SJSA1 (cell line): ENCODE measurements at places on chromosomes 4 and X. TPM values are rescaled to one million over a fixed set of nuclear protein-coding genes. Genes with fewer than 3 reads are reported as not detected.

DNA sequence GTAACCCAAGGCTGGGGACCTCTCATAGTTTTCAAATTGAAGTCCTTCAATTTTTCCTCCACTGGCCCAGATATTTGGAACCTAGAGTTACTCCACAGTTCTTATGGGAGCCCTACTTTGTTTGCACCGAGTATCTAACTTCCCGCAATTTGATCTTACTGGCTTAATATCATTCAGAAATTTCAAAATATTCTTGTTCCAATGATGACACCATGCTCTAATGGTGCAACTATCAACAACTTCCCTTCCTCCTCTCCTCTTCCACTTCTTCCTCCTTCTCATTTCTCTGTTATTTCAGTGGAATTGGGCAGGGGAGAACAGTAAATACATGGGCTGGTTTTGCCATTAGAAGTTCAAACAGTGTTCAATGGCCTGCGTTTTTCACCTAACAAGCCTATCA is 20.2 kb downstream of the PDCL2 start:
- no peaks in the 10 kb centered on the region for H3K4me1 ChIP-seq
- no peak overlapping the region for H3K4me3 ChIP-seq
- H3K27me3 ChIP-seq, result peaks cover 7% of the 10 kb centered on the region; the same call in 1 of the 2 replicates
- H3K27ac ChIP-seq, result no peak overlapping the region
- no peak for DNase-seq

DNA sequence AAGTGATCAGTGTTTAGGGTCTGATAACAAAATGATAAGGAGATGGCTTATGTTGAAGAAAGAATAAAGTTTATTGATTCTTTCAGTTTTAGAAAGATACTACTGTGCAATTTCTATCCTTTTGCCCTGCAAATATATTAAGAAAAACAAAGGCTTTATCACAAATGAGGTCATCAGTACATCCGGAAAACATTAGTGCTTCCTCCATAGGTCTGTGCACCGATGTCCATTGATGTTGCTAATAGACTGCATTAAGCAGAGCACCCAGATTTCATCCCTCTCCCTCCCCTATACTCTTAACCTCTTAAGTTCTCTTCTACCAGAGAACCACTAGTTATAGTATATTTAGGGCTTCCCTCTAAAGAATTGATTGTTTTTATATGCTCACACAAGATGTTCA is 53.7 kb upstream of the HHIP start:
- H3K36me3 ChIP-seq, result no peaks in the 10 kb centered on the region
- DNase-seq, result no peak
- no peaks in the 10 kb centered on the region for H3K4me1 ChIP-seq

DNA sequence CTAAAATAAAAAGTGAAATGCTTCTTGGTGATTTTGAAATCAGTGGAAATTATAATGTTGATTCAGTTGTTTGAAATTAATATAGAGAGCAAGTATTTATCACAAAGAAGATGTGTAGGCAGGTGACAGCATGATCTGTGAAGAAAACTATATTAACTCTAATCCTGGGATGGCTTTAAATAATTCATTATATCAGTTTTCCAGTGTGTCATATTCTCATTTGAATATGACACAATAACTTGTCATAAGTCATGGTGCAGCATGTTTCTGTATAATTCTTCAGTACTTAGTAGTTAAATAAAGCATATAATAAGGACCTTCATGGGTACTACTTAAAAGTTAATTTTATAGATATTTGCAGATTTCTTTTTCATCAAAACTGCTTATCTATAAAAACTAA is 573.6 kb downstream of the INPP4B start:
- no peaks in the 10 kb centered on the region for H3K36me3 ChIP-seq
- no peak for DNase-seq
- no peaks in the 10 kb centered on the region for H3K27me3 ChIP-seq
- H3K4me1 ChIP-seq, result peaks cover 17% of the 10 kb centered on the region
- H3K27ac ChIP-seq, result no peak overlapping the region
- H3K4me3 ChIP-seq, result no peak overlapping the region

DNA sequence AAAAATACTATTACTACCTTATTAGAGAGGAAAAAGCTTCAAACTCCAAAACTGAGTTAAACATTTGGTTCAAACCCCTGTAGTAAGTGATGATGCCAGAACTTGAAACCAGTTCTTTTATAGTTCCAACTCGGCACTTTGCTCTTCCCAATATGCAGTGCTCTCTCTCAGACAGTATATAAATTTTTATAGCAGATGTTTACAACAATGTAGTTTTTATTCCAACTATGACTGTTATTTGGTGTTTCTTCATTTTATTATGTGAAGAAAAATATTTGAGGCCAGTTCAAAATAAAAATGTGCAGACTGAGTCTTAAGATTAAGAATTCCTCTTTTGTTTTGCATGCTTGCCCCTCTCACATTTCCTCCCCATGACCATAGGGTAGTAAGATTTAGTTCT is 2.9 kb upstream of the PPP4R3C start:
- no peak overlapping the region for H3K27ac ChIP-seq
- no peak overlapping the region for H3K4me3 ChIP-seq
- no peaks in the 10 kb centered on the region for H3K27me3 ChIP-seq
- no peaks in the 10 kb centered on the region for H3K4me1 ChIP-seq

Gene C4orf51
- total RNA-seq, result not detected in 2 replicates

- H3K4me3 ChIP-seq, result no peak overlapping the region
- H3K4me1 ChIP-seq, result peaks cover 6% of the 10 kb centered on the region
Measured at GRCh38 chr4:17329046-17329445, 182.8 kb downstream of the QDPR start.

DNA sequence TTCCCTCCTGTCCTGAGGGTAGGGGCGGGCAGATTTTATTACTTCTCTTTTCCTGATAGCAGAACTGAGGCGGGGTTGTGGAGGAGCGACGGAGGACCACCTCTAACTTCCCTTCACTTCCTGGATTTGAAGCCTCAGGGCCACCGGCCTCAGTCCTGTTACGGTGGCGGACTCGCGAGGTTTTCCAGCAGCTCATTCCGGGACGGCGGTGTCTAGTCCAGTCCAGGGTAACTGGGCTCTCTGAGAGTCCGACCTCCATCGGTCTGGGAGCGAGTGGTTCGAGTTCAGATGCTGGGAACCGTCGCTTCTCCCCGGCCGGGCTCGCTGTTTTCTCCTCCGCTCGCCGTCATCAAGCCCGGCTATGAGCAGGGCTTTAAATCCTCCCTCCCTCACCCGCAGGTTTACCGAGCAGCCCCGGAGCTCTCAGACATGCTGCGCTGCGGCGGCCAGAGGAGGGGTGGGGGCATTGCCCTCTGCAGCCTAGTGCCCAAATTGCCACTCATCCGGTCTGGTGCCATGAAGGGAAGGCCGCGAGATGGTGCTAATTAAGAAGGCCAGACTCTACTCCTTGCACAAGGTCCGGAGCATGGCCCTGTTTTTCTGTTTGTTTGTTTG is 23.3 kb downstream of the HAND2 start:
- H3K4me1 ChIP-seq, result no peaks in the 10 kb centered on the region
- no peak overlapping the region for H3K27ac ChIP-seq
- no peak overlapping the region for H3K4me3 ChIP-seq
- peaks cover 16% of the 10 kb centered on the region for H3K27me3 ChIP-seq
- DNase-seq, result no peak
- no peaks in the 10 kb centered on the region for H3K36me3 ChIP-seq

Gene SYTL5
- 0.22 and 0.26 TPM in 2 replicates for total RNA-seq

- peaks cover 7% of the 10 kb centered on the region; the same call in 1 of the 2 replicates for H3K36me3 ChIP-seq
- no peak overlapping the region for H3K4me3 ChIP-seq
- H3K27me3 ChIP-seq, result no peaks in the 10 kb centered on the region
- DNase-seq, result no peak
- H3K27ac ChIP-seq, result no peak overlapping the region
Measured at GRCh38 chrX:134891652-134892051, 99.1 kb upstream of the SMIM10 start.

GRCh38 chr4:93649828-93650227 is 178.7 kb upstream of the ATOH1 start:
- H3K36me3 ChIP-seq, result no peaks in the 10 kb centered on the region
- no peaks in the 10 kb centered on the region; the same call in 1 of the 2 replicates for H3K27me3 ChIP-seq
- H3K27ac ChIP-seq, result no peak overlapping the region
- no peak for DNase-seq
- H3K4me3 ChIP-seq, result no peak overlapping the region

DNA sequence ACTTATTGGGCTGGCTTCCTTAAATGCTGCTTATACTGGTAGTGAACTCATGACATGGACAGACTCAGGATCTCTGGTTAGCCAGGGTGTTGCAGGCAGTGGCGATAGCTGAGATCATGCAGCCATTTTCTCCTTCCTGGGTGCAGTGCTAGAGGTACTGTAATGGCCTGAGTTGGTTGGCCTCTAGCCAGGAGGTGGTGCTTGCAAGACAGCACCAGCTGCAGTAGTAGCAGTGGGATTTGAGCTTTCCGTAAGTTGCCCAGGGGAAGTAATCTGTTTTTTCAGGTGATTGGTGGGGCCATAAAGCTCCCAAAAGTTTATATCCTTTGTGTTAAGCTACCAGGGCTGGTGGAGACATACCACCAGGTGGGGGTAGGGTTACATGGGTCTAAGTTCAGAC is 45.1 kb upstream of the AADAT start:
- no peaks in the 10 kb centered on the region for H3K36me3 ChIP-seq
- no peak overlapping the region for H3K27ac ChIP-seq
- no peaks in the 10 kb centered on the region for H3K4me1 ChIP-seq

Gene RNF150
- total RNA-seq, result 6.7 and 26.1 TPM in 2 replicates

DNA sequence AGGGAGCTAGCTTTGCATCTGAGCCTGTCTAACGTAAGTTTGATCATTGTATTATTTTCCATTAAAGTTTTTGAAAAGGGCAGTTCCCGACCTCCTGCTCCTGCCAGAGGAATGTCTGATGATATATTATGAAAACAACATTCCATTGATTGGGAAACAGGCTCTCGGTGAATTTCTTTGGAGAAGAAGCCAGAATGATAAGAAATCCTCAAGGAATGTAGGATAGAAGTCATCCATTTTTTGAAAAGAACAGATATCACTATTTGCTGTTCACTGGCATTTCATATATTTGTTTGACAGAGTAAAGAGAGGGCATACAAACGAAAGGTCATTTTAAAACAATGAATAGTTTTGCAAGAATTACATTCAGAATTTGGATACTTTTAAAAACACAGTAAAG is 781.0 kb upstream of the HTR2C start:
- no peak for DNase-seq
- no peak overlapping the region for H3K27ac ChIP-seq
- H3K27me3 ChIP-seq, result no peaks in the 10 kb centered on the region
- H3K36me3 ChIP-seq, result no peaks in the 10 kb centered on the region
- H3K4me3 ChIP-seq, result no peak overlapping the region
- H3K4me1 ChIP-seq, result no peaks in the 10 kb centered on the region

DNA sequence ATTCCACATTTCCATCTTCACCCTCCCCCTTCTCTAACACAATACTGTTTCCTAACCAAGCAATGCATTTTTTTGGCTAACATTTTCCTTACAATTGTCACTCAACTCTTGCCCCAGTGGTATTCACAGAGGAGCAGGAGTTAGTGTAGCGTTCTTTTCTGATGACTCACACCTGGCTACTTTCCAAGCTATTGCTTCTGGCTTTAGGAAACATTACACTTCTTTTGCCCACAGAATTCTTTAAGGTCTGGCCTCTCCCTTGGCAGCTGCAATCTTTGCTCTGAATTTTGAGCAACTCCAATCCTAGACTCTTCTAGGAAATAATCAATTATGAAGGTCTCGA is 27.5 kb upstream of the PDGFC start:
- H3K4me3 ChIP-seq, result no peak overlapping the region
- H3K27me3 ChIP-seq, result no peaks in the 10 kb centered on the region
- DNase-seq, result peak; percentile 93
- peaks cover 37% of the 10 kb centered on the region for H3K4me1 ChIP-seq

DNA sequence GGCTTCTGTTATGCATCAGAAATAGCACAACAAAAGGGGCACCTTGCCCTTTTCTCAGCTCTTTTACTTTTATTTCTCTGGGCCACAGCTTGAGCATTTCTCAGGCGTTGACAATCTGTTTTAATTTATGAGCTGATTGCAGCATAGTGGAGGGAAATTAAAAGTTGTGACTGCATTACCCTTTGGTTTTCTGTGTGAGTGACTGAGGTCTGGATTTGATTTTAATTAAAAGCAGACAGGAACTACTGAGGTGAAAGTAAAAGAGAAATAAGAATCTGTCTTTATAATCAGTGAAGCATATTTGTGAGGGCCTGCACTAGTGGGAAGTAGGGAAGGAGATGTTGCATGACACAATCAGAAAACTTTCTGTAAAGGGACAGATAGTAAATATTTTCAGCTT is 43.4 kb upstream of the GEMIN8 start:
- H3K36me3 ChIP-seq, result no peaks in the 10 kb centered on the region
- H3K4me3 ChIP-seq, result no peak overlapping the region
- H3K27ac ChIP-seq, result no peak overlapping the region

Gene FAT1
- 338 and 483 TPM in 2 replicates for total RNA-seq

DNA sequence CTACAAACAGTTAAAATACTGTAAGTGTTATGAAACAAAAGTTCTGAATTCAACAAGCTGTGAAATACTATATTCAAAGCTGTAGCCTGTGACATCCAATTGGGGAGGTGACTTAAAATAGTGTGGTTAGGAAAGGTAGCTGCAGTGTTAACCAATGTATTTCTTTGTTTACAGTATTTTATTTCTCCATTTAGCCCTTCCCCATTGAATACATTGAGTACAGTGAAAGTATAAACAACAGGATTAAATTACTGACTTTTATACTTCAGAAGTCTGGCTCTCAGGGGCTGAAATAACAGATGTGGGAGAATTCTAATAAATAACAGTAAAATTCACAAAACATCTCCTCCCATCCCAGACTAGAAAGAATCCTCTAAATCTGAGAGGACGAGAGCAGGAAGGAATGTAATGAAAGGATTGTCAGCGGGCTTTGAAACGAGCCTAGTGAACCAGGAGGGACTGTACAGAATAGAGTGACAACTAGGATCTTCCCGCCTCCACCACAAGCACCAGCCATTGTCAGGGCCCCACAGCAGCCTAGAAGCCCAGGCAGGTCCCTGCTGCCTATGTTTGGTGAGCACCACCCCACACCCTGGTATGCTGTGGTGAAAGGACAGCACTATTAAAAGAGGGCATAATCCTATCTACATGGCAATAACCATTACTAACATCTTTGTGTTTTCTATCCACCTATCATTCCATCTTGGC is 73.7 kb downstream of the SPCS3 start:
- H3K36me3 ChIP-seq, result no peaks in the 10 kb centered on the region
- DNase-seq, result no peak
- no peak overlapping the region for H3K27ac ChIP-seq
- no peak overlapping the region for H3K4me3 ChIP-seq
- peaks cover 4% of the 10 kb centered on the region; the same call in 1 of the 2 replicates for H3K4me1 ChIP-seq

- DNase-seq, result no peak
- H3K27me3 ChIP-seq, result no peaks in the 10 kb centered on the region
- peak overlapping the region; percentile 86 for H3K27ac ChIP-seq
- peaks cover 60% of the 10 kb centered on the region for H3K4me1 ChIP-seq
- peaks cover 17% of the 10 kb centered on the region; the same call in 1 of the 2 replicates for H3K36me3 ChIP-seq
Measured at GRCh38 chr4:169250796-169251195, 20.0 kb downstream of the SH3RF1 start.

DNA sequence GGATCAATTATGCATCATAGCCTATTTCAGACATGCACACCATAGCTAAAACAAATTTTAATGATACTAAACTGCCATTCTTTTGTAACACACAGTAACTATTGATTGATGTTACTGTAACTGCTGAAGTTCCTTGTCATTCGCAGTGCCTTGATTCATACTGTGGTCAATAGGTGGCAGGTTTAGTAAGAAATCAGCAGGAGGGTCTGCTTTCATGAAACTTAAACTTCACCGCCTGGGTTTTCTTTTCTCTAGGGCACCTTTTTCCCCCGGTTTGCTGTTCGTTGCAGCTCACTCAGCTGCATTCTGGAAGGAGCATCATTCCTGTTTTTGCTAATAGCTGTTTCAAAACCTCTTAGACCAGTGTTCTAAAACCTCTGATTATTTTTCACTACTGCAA is 88.1 kb downstream of the RPA4 start:
- H3K4me3 ChIP-seq, result no peak overlapping the region
- no peak for DNase-seq
- no peaks in the 10 kb centered on the region for H3K36me3 ChIP-seq

Gene PLAC8
- 123 and 141 TPM in 2 replicates for total RNA-seq
